Posterior cingulate gyrus (tissue), 11 donors: ENCODE measurements at places on chromosomes 7 and 10.

GRCh38 chr7:129877146-129877792, 75.5 kb downstream of the UBE2H start:
- DNase-seq = no peak

DNA sequence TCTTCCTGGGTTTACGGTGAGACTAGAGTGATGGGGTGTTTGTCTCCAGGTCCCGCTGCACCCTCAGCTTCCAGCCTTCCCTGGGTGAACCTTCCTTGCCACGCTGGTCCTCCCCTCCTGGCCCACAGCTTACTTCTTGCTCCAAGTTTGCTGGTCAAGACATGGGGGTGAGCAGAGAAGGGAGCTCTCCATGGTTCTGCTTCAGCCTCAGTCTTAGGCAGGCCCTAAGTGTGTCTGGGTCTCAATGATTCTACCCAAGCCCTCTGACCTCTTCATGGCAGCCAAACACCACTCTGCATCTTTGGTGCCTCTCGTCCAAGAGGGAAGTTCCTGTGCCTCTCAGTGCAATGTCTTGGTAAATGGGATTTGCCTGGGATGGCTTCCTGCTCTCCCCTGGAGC, 356.5 kb upstream of the KLF6 start:
- no peak for DNase-seq

- DNase-seq = no peak
Observed at GRCh38 chr10:89695307-89695706, 6.1 kb upstream of the KIF20B start.

DNA sequence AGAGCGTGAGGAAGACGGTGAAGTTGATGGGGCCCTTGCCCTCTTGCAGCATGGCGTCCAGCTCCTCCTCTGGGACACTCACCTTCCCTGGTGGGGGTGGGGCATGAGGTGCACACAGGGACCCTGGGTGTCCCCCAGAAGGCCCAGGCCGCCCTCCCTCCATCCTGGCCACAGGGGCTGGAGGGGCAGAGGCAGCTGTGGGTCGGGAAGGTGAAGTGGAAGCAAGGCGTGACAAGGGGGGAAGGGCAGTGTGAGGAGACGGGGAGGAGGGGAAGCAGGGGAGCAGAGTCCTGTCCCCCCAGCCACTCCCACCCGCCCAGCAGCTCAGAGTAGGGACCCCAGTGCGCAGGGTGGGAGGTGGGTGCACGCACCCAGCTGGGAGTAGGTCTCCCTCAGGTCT, 791 bp downstream of the MYL7 start:
- peak; percentile 59 for DNase-seq

DNA sequence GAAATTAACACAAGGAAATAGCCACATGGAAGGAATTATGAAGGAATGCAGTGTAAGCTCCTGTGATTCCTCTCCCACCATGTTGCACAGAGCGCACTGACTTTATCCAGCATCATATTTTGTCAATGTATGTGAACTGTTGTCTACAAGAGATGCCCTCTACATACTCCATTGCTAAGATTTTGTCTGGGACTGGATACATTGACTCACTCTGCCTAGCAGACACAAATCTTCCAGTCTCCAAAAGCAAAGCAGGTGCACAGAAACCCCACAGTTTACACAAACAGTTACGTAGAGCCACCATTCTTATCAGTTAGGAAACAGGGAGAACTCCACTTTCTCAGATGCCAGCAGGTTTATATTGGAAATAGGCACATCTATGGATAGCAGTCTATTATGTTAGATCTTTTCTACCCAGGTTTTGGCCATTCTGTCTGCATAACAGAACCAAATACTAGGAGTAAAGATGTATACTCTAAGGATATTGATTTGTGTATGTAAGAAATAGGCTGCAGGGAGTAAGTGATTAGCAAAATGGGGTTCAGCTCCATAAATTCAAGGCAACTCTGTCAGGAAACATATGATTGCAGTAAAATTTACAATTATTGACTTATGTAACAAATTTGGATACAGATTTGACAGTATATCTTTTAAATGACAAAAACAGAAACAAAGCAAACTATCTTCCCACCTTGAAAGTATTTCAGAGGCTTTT, 1.5 kb downstream of the AKR1C2 start:
- DNase-seq = no peak

- DNase-seq = no peak
Observed at GRCh38 chr7:22061775-22062174, 116.1 kb upstream of the CDCA7L start.

GRCh38 chr7:95327356-95327755, 3.0 kb upstream of the PON1 start:
- no peak for DNase-seq

- no peak for DNase-seq
Observed at GRCh38 chr10:1679821-1680650, 57.3 kb downstream of the ADARB2 start.
